ENCODE measurements at places on chromosomes 1 and 21. TPM values are rescaled to one million over a fixed set of nuclear protein-coding genes. Genes with fewer than 3 reads are reported as not detected.

The GBP6 gene
- not detected for total RNA-seq

The AK4 gene
- total RNA-seq, result 53.5 TPM

The TCEA3 gene
- total RNA-seq, result 1.5 TPM

The CYP2J2 gene
- 0.11 TPM for total RNA-seq

The LAMC2 gene
- 3.5 TPM for total RNA-seq

The DNAJC6 gene
- 2.9 TPM for total RNA-seq

The PCNT gene
- 40.8 TPM for total RNA-seq

The SPATA1 gene
- total RNA-seq, result not detected

The CFAP141 gene
- not detected for total RNA-seq

The RHD gene
- not detected for total RNA-seq

The PAFAH2 gene
- 16.1 TPM for total RNA-seq

The SEMA4A gene
- 0.64 TPM for total RNA-seq

The GPR161 gene
- 12.7 TPM for total RNA-seq

The HES4 gene
- 2.4 TPM for total RNA-seq

The POGK gene
- 39.1 TPM for total RNA-seq

The CYP4A11 gene
- not detected for total RNA-seq

The OR10X1 gene
- not detected for total RNA-seq

The PADI2 gene
- 0.86 TPM for total RNA-seq

The OR2L2 gene
- not detected for total RNA-seq

The SYF2 gene
- 50.4 TPM for total RNA-seq

The CCDC185 gene
- total RNA-seq, result not detected

The PPIAL4G gene
- not detected for total RNA-seq

The GLIS1 gene
- 3.7 TPM for total RNA-seq

The GUCA2B gene
- not detected for total RNA-seq
